ENCODE measurements at places on chromosomes 4 and X. TPM values are rescaled to one million over a fixed set of nuclear protein-coding genes. Genes with fewer than 3 reads are reported as not detected.
A peak's percentile ranks its signal among the peaks of the same experiment; 100 is the strongest.

GRCh38 chr4:30720021-30720660 lies at the start of gene PCDH7:
Gene PCDH7 (plus strand): TSS chr4:30720369. CDS start chr4:30721423, 1,054 bp downstream.
- DNase-seq, result peak; percentile 37

DNA sequence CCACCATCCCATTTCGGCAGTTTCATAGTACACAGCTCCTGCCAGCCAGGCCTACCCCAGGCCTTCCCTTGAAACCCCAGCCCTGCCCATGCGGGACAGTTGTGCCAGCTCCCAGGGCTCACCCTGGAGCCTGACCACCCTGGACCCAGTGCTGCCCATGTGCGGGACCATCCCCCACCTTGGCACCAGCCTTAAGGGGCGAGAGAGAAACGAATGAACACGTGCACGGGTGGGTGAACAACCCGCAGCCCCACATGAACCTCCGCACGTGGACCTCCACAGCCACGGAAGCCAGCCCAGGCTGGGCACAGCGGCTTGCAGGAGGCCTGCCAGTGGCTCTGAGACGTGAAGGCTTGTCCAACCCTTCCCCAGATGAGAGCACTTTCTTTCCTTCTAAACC lies 76.0 kb upstream of the MXD4 start:
- no peak for DNase-seq

DNA sequence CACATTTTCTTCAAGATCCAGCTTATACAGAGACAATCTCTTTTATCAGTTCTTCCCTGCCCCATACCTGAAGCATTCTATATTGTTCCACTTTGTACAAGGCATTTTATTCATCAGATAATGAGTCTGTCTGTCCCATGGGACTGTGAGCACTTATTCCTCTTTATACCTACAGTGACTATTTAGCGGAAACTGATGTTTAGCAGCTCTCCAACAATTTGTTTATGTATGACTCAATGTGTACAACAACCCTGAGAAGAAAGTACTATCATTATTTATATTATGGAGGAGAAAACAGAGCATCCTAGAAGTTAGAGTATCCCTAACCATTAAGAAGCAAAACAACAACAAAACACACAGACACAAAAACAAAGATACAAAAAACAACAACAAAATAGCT lies 306.5 kb downstream of the PRDM5 start:
- no peak for DNase-seq

DNA sequence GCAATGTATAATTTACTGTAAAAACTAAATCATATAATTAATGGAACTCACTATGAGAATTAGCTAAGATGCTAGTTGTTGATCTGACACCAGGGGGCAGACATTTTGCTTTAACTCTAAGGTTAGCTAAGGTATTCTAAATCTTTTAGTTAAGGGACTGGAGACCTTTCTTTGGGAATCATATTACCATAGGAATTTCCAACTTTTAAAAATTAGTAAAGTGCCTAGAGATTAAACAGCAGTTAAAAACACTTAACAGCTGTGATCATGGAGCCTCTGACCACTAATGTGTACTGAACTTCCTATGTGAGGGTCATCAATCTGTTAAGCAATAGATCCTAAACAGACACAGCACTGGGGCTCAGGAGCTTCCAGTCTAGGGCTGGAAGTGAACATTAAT lies 226.6 kb downstream of the NSUN7 start:
- DNase-seq, result no peak

MED14 gene
- 30.4 TPM for total RNA-seq

IL1RAPL2 gene
- not detected for total RNA-seq

All from left ventricle myocardium superior (tissue), 1 donor.